A549 treated with Mapracorat at 1 μM for 4 hours (cell line): ENCODE measurements at places on chromosomes 6 and 20. TPM values are rescaled to one million over a fixed set of nuclear protein-coding genes. Genes with fewer than 3 reads are reported as not detected.

HDDC2 gene
- 90.9 to 102 TPM (median 94.5 TPM) in 5 replicates for total RNA-seq

SLC35F1 gene
- total RNA-seq, result not detected in 5 replicates

ELOVL4 gene
- 1.5 to 1.8 TPM (median 1.6 TPM) in 5 replicates for total RNA-seq

OR2B6 gene
- 0.17 to 0.30 TPM in 2 of 5 replicates, not detected in the others for total RNA-seq
